ENCODE measurements at places on chromosomes 11 and 22.
A peak's percentile ranks its signal among the peaks of the same experiment; 100 is the strongest.

- no peak for DNase-seq
Measured at GRCh38 chr22:40116496-40117200, 61.1 kb upstream of the TNRC6B start.

DNA sequence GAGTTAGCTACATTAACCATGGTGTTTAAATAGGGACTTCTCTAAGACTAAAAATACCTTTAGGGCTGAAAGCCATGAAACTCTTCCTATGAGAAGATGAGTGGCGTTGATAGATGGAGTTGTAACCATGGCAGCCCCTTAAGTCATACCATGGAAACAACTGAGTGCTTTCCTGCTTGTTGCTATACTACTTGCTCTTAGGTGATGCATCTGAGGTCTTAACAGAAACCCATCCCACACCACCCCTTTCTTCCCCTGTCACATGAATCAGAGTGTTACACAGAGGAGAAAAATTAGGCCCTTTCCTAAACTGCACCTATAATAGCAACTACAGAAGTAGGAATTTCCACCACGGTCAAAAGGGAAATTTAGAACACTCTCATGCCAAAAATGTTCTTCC, 64.3 kb upstream of the ZC3H12C start:
- no peak for DNase-seq

GRCh38 chr11:44592125-44592940, 26.9 kb downstream of the CD82 start:
- peak; percentile 63 for DNase-seq

- DNase-seq = peak; percentile 76
Measured at GRCh38 chr11:77127235-77127911, 673 bp upstream of the MYO7A start.

DNA sequence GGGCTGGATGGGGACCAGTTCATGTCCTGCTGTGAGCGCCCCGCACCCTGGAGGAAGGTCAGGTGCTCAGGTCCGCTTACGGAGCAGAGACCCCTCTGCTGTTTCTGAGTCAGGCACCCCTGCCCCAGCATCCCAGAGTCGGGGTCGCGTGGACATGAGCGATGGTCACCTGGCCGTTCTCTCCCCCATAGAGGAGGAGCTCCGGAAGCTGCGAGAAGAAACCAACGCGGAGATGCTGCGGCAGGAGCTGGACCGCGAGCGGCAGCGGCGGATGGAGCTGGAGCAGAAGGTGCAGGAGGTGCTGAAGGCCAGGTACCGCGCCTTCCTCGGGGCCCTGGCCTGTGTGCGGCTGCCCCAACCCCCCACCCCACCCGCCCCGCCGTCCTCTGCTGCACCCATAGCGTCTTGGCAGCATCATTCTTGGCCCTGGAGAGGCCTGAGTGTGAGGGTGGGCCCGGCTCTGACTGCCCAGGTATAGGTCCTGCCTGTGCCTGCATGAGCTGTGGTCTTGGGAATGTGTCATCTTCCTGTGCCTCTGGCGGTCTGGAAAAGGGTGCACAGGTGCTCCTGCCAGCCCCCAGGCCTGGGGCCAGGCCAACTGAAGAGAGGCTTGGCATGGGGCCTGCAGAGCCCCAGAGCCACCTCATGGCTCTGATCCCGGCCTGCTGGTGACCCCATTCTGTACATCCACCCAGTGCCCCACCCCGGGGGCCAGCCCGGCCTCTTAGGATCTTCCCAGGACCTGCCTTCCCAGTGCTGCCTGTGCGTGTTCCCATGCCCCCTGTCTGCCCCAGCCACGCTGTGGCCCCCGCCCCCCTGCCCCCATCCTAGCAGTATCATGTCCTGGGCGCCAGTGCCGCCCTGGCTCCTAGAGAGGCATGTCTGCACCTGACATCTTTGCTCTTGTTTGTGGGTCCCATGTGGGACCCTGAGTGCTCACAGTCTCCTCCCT, 38.1 kb downstream of the GRAMD4 start:
- no peak for DNase-seq

- DNase-seq = peak; percentile 63
Measured at GRCh38 chr11:33936725-33937604, 45.1 kb upstream of the LMO2 start.

DNA sequence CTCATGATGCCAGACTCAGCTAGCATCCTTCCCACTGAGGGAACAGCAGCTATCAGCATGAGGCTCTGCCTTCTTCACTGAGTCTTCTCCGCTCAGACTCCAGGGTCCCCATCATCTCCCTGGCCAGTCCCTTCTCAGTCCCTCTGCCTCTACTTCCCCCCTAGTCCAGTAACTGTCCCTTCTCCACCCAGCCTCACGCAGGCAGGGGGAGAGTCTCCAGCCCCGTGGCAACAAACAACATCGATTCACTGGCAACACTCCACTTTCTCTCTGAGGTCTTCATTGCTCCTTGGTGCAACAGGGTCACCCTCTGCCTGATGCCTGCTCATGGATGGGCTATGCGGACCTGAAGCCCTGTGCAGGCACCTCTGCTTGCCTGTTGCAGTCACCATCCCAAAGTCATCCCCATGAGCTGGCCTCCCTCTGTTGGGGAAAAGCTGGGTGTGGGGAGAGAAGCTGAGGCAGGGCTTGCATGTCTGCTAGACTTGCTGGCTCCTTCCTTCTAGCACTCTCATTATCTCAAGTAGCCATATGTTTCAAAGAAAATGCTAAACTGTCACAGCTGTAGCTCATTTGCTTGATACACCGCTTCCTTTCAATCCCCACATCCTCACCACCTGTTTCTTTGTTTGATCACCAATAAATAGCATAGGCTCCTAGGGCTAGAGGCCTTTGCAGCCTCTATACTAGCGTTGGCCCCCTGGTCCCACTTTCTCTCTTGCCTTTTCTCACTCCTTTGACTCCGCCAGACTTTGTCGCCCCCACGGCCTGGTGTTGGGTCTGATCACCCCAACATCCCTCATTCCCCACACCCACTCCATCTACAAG, 4.3 kb upstream of the BCR start:
- DNase-seq = no peak
